ENCODE measurements at places on chromosomes 12 and 14. TPM values are rescaled to one million over a fixed set of nuclear protein-coding genes. Genes with fewer than 3 reads are reported as not detected.

DNA sequence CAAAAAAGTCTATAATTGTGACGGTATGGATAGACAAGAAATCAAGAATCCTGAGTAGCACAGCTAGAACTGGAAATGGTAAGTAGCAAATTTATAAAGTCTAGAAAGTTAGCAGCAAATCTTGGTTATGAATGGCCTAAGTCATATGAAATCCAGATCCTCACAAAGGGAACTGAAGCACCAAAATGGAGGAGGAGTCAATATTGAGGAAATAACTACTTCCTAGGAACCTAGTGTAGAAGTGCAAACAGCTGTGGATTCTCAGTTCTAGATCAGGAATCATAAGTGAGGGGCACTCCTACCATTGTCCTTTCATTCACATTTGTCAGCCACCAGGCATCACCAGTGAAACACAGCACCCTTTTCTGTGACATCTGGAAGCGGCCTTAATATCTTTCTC is 202.2 kb upstream of the DCN start:
- no peak for DNase-seq

DNA sequence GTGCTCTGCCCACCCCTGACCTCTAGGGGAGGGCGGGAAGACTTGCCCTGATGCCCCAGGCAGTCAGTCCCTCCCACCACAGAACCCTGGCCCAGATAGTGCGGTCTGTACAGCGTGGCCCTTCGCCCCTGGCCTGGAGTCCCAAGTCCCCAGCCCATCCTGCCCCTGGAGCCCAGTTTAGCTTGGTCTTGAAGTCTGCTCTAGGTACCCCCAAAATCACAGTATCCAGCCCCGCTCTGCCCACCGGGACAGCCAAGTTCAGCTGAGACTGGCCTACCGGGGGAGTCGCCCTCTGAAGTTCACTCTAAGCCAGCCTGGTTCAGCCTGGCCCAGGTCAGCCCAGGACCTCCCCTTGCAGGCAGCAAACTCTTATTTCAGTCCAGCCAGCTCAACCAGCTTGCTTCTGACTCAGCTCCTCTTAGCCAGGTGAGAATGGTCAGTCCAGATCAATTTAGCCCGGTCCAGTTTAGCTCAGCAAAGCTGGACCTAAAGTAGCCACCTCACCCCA is 75.9 kb downstream of the TMEM121 start:
- no peak for DNase-seq

DNA sequence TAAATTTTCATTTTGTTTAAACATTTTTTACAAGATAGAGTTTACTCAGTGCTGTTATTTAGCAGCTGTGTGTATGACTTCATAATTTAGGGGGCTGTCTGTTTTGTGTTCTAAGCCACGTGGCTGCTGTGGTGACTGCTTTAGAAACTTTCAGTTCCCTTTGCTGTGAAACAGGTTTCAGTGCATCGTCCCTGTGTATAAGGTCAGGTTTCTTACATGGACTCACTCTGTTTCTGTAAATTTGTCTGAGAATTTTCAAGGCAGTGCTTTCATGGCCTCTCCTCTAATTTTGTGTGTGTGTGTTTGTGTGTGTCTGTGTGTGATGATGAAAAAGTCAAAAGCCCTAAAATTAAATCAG is 32.4 kb downstream of the BICD1 start:
- DNase-seq, result peak; percentile 46

GRCh38 chr12:48034835-48035805 is 30.8 kb upstream of the COL2A1 start:
- no peak for DNase-seq

GRCh38 chr14:104795781-104796686 is 486 bp upstream of the AKT1 start:
- peak; percentile 62 for DNase-seq

GRCh38 chr12:19967431-19967830 is 400.9 kb upstream of the PDE3A start:
- DNase-seq, result peak; percentile 75

DNA sequence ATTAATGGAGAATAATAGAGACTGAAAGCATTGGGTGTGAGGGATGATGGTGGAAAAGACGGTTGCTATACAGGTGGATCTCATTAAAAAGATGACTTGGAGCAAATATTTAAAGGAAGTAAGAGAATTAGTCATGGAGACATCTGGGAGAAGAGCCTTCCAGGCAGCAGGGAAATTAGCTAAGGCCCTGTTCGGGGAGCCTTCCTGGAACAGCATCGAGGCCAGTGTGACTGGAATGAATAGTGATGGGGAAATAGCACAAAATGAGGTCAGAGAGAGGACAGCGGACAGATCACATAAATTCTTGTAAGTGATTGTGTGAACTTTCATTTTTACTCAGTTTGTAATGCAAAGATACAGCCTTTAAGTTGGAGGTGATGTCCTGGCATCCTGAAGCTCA is 842.3 kb downstream of the SLC6A15 start:
- DNase-seq, result no peak

- DNase-seq, result no peak
Observed at GRCh38 chr12:109621901-109622364, 48.3 kb downstream of the MVK start.

GRCh38 chr12:56816491-56816890 is 53.4 kb downstream of the HSD17B6 start:
- DNase-seq, result no peak

GRCh38 chr14:100302616-100303015 is 3.6 kb downstream of the SLC25A29 start:
- no peak for DNase-seq

DNA sequence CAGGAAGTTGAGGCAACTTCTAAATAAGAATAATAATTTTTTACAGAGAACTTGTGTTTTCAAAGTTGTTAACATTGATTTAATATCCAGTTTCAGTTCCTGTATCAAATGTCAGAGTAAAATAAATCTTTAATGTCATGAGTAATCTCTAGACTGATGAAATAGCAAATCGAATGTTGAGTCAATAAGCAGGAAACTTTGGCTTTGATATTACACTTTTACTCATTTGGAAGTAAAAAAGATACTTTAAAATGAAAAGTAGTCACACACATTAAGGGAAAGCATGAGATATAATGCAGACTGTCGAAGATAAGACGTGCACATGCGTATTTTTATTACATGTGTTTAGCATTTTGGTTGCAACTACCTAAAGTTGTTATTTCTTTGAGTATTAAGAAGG is 78.2 kb upstream of the PTGDR start:
- DNase-seq, result no peak

GRCh38 chr14:69695322-69696203 is 71.4 kb upstream of the SRSF5 start:
- DNase-seq, result peak; percentile 78

- no peak for DNase-seq
Observed at GRCh38 chr12:13725049-13725448, 256.4 kb downstream of the GRIN2B start.

GRCh38 chr12:7907009-7907408 is 29.0 kb downstream of the SLC2A3 start:
- peak; percentile 17 for DNase-seq

SIVA1 gene
- total RNA-seq, result 87.4 TPM

RAPGEF3 gene
- 6.0 TPM for total RNA-seq

SERPINA12 gene
- total RNA-seq, result not detected

PPP4R4 gene
- total RNA-seq, result 0.72 TPM
